ENCODE measurements at places on chromosomes 7 and 10.

- H3K27ac ChIP-seq: no peak overlapping the region
- DNase-seq: no peak
- no peaks in the 10 kb centered on the region for H3K36me3 ChIP-seq
- H3K27me3 ChIP-seq: no peaks in the 10 kb centered on the region
- H3K4me3 ChIP-seq: no peak overlapping the region
- no peaks in the 10 kb centered on the region for H3K4me1 ChIP-seq
Observed at GRCh38 chr7:84452618-84453017, 258.0 kb upstream of the SEMA3A start.

DNA sequence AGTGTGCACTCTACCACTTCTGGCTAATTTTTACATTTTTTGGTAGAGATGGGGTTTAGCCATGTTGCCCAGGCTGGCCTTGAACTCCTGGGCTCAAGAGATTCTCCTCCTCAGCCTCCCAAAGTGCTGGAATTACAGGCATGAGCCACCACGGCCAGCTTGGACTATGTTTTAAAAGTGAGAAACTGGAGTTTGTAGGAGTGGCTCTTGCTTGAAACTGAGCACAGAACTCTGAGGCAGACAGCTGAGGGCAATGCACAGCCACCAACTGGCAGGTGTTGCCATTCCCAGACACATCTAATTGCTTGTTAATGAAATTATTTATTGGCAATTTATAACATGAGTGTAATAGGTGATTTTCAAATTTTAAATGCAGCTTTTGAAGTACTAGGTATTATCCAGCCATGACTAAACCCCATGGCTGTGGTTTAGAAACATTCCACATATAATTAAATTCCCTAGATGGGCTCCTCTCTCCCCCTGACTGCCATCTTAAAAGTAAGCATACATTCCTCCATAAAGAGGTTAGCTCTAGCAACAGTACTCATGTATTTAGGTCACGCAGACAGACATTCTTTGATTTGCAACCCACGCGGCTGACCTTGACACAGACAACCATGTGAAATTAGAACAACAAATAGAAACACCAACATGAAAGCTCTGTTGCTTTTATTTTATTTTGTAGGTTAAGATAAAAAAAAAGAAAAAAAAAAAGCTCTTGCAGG, 19.8 kb downstream of the PANK1 start:
- H3K4me3 ChIP-seq: no peak overlapping the region
- no peaks in the 10 kb centered on the region for H3K27me3 ChIP-seq
- peaks cover 5% of the 10 kb centered on the region for H3K36me3 ChIP-seq
- H3K27ac ChIP-seq: no peak overlapping the region

- DNase-seq: no peak
- H3K27me3 ChIP-seq: no peaks in the 10 kb centered on the region
- H3K4me1 ChIP-seq: no peaks in the 10 kb centered on the region
- H3K36me3 ChIP-seq: no peaks in the 10 kb centered on the region
- H3K4me3 ChIP-seq: no peak overlapping the region
Observed at GRCh38 chr10:113151190-113151666, 201.2 kb downstream of the TCF7L2 start.

GRCh38 chr7:133775201-133775600, 351.9 kb upstream of the LRGUK start:
- no peaks in the 10 kb centered on the region for H3K27me3 ChIP-seq
- peaks cover 21% of the 10 kb centered on the region for H3K36me3 ChIP-seq
- H3K27ac ChIP-seq: no peak overlapping the region
- no peak for DNase-seq

DNA sequence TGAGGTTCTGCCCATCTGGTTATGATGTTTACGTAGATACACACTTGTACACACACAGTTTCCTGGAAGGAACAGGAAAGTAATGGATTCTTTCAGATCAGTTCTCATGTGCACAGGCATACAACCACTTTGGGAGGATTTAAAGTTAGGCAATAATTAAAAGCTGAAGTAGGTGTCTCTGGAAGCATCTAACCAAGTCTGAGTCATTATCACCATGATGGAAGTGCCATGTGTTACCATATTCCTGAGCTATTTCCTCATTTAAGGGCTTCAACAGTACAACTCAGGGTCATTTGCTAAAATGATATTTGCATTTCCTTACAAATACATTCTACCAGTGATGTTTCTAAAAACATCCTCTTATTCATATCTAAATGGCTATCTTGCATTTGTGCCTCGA, 41.4 kb upstream of the BET1 start:
- H3K36me3 ChIP-seq: no peaks in the 10 kb centered on the region
- H3K4me1 ChIP-seq: peaks cover 3% of the 10 kb centered on the region
- no peak overlapping the region for H3K4me3 ChIP-seq
